ENCODE measurements at places on chromosomes 5 and 9. TPM values are rescaled to one million over a fixed set of nuclear protein-coding genes. Genes with fewer than 3 reads are reported as not detected.

DNA sequence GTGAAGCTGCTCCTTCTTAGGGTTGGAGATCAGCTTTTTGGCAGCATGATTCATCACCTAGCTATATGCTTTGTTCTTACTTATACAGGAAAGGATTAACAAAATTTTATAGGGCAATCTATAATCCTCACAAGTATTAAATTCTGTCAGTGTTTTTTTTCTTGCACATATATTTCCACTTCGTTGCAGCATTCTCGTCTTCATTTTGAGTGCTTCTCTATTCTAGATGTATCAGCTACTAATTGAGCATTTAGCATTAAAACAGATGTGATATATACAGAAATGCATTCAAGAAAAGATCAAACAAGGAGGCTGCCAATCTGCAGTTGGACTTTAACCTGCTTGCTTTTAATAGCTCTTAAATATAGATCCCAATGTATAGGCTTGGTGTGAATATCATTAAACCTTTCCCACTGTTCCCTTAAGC, 3.6 kb upstream of the CTXN3 start:
- H3K27me3 ChIP-seq: peaks cover 5% of the 10 kb centered on the region
- no peak for DNase-seq
- no peaks in the 10 kb centered on the region for H3K4me1 ChIP-seq
- H3K27ac ChIP-seq: no peak overlapping the region
- H3K36me3 ChIP-seq: no peaks in the 10 kb centered on the region
- H3K4me3 ChIP-seq: no peak overlapping the region

The AMBP gene
- polyA plus RNA-seq: 3.6 TPM

The PCDHGA8 gene
- 0.19 TPM for polyA plus RNA-seq

- H3K4me3 ChIP-seq: no peak overlapping the region
- no peaks in the 10 kb centered on the region for H3K4me1 ChIP-seq
- DNase-seq: no peak
- H3K27ac ChIP-seq: no peak overlapping the region
- H3K27me3 ChIP-seq: no peaks in the 10 kb centered on the region
Measured at GRCh38 chr5:153511622-153512021, 21.2 kb downstream of the GRIA1 start.

The CCDC171 gene
- polyA plus RNA-seq: 3.7 TPM

DNA sequence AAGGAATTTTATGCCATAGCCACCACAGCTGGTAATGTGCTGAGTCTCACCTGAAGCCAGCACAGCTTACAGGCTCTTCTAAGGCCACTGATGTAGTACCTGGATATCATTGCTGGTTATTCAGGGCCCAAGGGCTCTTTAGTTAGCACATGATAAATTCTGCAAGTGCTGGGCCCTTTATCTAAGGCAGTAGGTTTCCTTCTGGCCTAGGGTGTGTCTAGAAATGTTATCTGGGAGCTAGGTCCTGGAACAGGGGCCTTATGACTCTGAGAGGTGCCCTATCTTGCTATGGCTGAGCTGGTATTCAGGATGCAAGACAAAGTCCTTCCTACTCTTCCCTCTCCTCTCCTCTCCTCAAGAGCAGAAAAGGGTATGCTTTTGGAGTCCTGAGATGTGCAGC, 1424.5 kb upstream of the NUDT12 start:
- H3K36me3 ChIP-seq: no peaks in the 10 kb centered on the region
- H3K4me1 ChIP-seq: peaks cover 10% of the 10 kb centered on the region
- H3K27me3 ChIP-seq: no peaks in the 10 kb centered on the region
- peak; percentile 80 for DNase-seq
- peak overlapping the region; percentile 60 for H3K27ac ChIP-seq

DNA sequence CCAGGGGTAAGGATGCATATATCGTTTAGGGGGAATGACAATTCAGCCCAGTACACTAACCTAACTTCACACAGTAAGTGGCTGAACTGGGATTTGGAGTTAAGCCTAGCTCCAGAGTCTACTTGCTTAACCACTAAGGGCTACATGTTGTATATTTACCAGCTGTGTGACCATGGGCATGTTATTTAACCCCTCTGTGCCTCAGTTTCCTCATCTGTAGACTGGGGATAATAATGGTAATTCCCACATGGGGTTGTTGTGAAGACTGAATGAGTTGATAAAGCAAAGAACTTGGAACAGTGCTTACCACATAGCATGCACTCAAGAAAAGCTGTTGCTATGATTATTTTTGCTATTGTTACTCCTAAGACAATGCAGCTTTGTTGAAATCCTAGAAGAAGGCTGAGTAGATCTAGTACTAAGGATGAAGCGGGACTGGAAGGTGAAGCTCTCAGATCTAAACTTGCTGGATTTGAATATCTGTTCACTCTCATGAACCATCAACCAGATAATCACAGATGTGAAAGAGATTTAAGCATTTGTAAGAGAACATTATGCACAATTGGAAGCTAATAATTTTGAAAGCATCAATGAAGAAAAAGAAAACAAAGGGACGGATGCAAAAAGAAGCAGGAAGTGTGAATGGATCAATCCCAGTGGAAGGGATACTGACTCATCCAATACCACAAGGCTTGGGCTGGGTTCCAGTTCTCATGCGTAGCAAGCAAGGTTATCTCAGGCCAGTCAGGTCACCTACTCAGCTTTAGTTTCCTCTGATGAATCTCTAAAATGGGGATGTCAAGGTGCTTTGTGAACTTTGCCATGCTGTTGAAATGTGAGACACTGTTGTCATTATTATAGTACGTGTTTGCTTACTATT, 78.5 kb upstream of the TBC1D2 start:
- H3K4me1 ChIP-seq: peaks cover 4% of the 10 kb centered on the region
- no peaks in the 10 kb centered on the region for H3K27me3 ChIP-seq
- H3K4me3 ChIP-seq: no peak overlapping the region
- no peak overlapping the region for H3K27ac ChIP-seq

The SLC1A3 gene
- 4.2 TPM for polyA plus RNA-seq

- no peaks in the 10 kb centered on the region for H3K4me1 ChIP-seq
- H3K27me3 ChIP-seq: no peaks in the 10 kb centered on the region
- no peak overlapping the region for H3K4me3 ChIP-seq
- H3K27ac ChIP-seq: no peak overlapping the region
- DNase-seq: no peak
- no peaks in the 10 kb centered on the region for H3K36me3 ChIP-seq
Measured at GRCh38 chr9:17929506-17929905, 350.6 kb downstream of the SH3GL2 start.

GRCh38 chr5:181191526-181192336, 13.3 kb downstream of the TRIM7 start:
- peaks cover 17% of the 10 kb centered on the region for H3K27me3 ChIP-seq
- peak; percentile 95 for DNase-seq
- H3K27ac ChIP-seq: peak overlapping the region; percentile 65

The SLC45A2 gene
- polyA plus RNA-seq: 0.12 TPM

DNA sequence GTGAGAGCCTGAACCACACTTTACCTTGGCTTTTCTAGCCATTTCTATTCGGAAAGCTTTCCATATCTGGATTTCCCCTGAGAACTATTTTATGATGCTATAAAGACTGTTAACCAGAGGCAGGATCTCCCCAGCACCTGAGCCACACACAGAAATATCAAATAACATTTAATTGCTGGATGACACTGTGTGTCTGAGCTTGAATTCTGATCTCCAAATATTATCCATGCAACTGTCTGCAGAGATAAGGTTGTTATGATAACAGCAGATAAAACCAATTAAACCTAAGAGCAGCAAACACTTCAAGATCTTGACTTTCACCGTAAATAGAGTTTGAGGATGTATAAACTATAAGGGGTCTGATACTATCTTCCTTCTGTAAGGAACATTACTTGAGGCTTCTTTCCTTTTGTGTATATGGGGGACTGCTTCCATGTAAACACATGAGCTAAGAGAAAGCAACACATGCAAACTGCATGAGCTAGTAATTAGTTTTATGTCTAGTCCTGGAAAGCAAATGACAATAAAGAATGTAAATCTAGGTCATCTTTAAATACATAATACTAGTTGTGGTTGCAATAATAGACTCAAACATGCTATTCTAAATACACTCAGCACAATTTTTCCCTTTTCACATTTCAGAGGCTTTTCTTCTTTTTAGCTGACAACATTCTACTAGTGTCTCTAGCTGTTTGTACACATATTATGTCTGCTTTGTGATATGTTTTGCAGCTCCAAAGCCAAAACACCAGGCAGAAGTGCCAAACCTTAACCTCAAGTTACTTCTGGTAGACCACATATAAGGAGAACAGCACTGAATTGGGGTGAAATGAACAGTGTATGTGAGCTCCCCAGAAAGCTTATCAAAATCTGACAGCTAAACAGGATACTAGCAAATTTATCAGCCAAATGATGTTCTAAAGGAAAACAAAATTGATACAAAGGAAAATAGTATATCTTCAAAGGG, 136.5 kb downstream of the EFNA5 start:
- H3K4me1 ChIP-seq: no peaks in the 10 kb centered on the region
- H3K36me3 ChIP-seq: no peaks in the 10 kb centered on the region
- no peaks in the 10 kb centered on the region for H3K27me3 ChIP-seq
- H3K4me3 ChIP-seq: no peak overlapping the region

GRCh38 chr5:58326022-58326421, 133.9 kb downstream of the PLK2 start:
- H3K36me3 ChIP-seq: no peaks in the 10 kb centered on the region
- no peaks in the 10 kb centered on the region for H3K4me1 ChIP-seq
- H3K27me3 ChIP-seq: no peaks in the 10 kb centered on the region
- no peak for DNase-seq
- H3K4me3 ChIP-seq: no peak overlapping the region
- no peak overlapping the region for H3K27ac ChIP-seq

The NCS1 gene
- 14.7 TPM for polyA plus RNA-seq

The SLC6A19 gene
- polyA plus RNA-seq: 295 TPM

- H3K27me3 ChIP-seq: no peaks in the 10 kb centered on the region
- H3K27ac ChIP-seq: no peak overlapping the region
- no peaks in the 10 kb centered on the region for H3K4me1 ChIP-seq
- H3K4me3 ChIP-seq: no peak overlapping the region
- H3K36me3 ChIP-seq: peaks cover 11% of the 10 kb centered on the region
Measured at GRCh38 chr5:154372661-154373060, 73.1 kb upstream of the SAP30L start.

The TNC gene
- polyA plus RNA-seq: 19.9 TPM

The PCDHA3 gene
- 0.85 TPM for polyA plus RNA-seq

The GRXCR2 gene
- 0.03 TPM for polyA plus RNA-seq

The KCNT1 gene
- polyA plus RNA-seq: 0.25 TPM

The PHYHD1 gene
- polyA plus RNA-seq: 19.0 TPM

DNA sequence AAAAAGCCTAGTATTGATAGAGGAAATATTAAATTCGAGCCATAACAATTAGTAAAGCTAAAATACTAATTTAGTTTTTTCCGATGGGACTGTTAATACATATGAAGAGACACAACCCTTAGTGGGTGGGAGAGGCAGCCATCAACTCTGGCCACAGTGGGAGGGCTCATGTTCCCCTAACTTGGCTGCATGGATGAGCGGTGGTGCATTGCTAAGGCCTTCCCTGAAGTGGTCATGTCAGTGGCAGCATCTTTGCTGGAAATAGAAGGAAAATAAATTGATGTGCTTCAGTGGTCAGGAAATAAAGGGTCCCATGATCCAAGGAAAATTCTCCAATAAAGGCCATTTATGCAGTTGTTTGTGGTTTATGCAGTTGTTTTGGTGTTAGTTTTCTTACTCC, 33.9 kb upstream of the F2RL2 start:
- no peaks in the 10 kb centered on the region for H3K4me1 ChIP-seq
- no peak overlapping the region for H3K27ac ChIP-seq
- no peak for DNase-seq
- H3K27me3 ChIP-seq: no peaks in the 10 kb centered on the region

- H3K27me3 ChIP-seq: peaks cover 39% of the 10 kb centered on the region
- no peaks in the 10 kb centered on the region for H3K36me3 ChIP-seq
- DNase-seq: no peak
- no peak overlapping the region for H3K4me3 ChIP-seq
- no peak overlapping the region for H3K27ac ChIP-seq
Measured at GRCh38 chr9:8860086-8860485, 1060.5 kb upstream of the DMAC1 start.

The DMRT3 gene
- not detected for polyA plus RNA-seq

The FOXD4 gene
- 0.42 TPM for polyA plus RNA-seq

GRCh38 chr5:5380298-5380697, 42.2 kb upstream of the ICE1 start:
- no peaks in the 10 kb centered on the region for H3K4me1 ChIP-seq
- no peak overlapping the region for H3K27ac ChIP-seq
- no peak for DNase-seq
- no peak overlapping the region for H3K4me3 ChIP-seq

DNA sequence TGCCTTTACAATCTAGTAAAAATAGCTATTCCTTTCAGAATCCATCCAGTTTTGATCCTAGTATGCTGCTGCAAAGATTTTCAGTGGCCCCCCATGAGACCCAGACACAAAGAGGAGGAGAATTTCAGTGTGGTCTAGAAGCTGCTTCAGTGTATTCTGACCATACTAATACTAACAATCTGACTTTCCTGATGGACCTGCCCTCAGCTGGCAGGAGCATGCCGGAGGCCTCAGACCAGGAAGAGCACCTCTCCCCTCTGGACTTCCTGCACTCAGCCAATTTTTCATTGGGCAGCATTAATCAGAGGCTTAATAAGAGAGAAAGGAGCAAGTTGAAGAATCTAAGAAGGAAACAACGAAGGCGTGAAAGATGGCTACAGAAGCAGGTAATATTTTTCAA, 48.5 kb downstream of the RNF180 start:
- no peaks in the 10 kb centered on the region for H3K36me3 ChIP-seq
- H3K4me1 ChIP-seq: no peaks in the 10 kb centered on the region
- no peak for DNase-seq

DNA sequence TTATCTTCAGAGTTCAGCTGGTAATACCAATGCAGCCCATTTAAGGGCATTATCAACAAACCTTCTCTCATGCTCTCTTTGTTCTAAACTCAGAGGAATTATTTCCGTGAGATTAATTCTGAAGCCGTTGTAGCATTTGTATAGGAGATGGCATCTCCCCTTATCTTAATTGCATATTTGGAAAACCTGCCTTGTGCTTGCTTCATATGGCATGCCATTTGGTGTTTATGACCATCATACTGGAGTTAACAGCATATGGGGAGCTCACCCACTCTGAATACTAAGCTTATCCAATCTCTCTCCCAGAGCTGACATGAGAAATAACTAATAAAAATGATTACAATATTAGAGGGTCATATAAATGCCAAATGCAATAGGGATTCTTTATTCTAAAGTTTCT, 243.2 kb downstream of the BRINP1 start:
- no peaks in the 10 kb centered on the region for H3K4me1 ChIP-seq
- no peak overlapping the region for H3K4me3 ChIP-seq
- no peak overlapping the region for H3K27ac ChIP-seq
- no peaks in the 10 kb centered on the region for H3K27me3 ChIP-seq
- no peaks in the 10 kb centered on the region for H3K36me3 ChIP-seq

Data from large intestine (tissue), 12 donors.